ENCODE measurements at places on chromosomes 6 and 20.

- no peak for DNase-seq
Observed at GRCh38 chr20:4041748-4042411, 26.5 kb upstream of the RNF24 start.

DNA sequence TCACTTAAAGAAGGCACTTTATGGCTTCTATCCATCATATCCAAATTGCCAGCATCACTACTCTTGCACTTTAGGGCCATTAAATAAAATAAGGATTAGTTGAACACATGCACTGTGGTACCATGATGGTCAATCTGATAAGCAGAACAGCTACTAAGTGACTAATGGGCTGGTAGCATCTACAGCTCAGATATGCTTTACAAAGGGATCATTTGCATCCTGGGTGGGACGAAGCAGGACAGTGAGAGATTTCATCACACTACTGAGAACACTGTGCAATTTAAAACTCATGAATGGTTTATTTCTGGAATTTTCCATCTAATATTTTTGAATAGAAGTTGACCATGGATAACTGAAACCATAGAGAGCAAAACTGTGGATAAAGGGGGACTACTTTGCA lies 25.1 kb upstream of the ZSCAN9 start:
- no peak for DNase-seq

- no peak for DNase-seq
Observed at GRCh38 chr6:73050706-73051105, 174.6 kb downstream of the KHDC1L start.

DNA sequence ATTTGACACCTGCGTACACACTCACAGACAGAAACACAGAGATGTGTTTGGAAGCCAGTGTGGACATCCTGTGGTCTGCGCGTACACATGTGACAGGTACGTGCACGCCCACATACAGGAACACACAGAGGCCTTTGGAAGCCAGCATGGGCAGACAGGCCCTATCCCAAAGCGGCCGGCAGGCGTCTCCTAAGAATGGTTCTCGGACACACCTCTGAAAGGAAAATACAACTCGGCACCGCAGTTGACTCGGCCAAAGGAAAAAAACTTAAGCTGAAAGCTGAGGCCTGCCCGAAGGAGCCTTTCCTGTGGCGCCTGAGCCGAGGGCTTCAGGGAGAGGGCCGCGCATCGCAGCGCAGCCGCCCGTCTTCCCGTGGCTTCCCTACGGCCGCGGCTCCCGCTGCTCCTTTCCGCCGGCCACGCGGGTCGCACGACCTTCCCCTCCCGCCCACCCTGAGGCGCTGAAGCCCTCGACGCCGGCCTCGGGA lies 1.4 kb upstream of the CEP43 start:
- peak; percentile 11 for DNase-seq

- DNase-seq = no peak
Observed at GRCh38 chr6:28892525-28892924, 31.3 kb downstream of the TRIM27 start.

DNA sequence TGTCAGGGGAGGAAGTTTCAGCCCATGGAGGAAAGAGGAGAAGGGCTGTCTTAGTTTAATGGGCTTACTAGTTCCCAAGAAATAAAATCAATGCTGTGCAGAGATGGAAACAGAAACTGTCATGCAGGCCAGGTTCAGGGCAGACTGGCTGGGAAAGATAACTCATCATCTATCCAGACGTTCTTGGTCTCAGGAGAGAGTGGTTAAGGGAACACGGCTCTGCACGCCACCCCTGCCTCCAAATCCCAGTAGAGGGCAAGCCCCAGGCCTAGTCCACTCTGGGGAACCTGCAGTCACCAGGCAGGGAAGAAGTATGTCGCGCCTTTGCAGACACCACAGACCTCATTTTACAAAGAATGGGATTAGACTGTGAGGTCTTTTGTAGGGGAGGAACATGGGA lies 12.5 kb downstream of the ALDH8A1 start:
- no peak for DNase-seq

DNA sequence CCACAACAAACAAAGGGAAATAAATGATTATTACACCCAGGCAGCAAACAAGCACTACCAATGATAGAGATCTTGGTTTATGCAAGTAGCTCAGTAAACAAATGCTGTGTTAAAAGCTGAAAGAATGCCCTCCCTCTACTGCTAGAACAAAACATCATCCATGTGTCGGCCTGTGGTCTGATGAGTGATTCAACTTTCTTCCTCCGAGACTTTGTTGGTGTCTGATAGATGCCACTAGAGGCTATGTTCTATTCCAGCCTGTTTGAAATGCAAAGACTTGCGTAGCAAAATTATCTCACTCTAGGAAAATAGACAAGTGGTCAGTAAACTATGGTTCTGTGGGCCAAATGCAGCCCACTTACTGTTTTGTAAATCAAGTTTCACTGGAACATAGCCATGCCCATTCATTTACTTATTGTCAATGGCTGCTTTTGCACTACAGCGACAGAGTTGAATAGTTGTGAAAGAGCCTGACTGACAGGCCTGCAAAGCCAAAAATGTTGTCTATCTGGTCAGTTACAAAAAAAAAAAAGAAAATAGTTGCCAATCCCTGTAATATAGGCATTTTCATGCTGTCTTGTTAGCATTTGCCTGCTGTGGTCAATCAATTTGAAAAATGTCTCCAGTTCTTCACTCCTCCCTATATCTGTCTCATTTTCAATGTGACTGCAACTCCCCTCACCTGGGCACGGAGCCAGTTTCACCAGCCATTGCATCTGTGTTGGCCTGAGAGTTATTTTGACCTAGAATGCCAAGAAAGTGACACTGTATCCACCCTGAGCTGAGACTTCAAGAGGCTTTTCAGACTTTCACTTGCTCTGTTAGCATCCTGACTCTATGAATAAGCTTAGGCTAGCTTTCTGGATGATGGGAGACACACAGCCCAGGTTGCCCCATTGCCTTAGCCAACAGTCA lies 544.6 kb upstream of the BTBD3 start:
- no peak for DNase-seq

DNA sequence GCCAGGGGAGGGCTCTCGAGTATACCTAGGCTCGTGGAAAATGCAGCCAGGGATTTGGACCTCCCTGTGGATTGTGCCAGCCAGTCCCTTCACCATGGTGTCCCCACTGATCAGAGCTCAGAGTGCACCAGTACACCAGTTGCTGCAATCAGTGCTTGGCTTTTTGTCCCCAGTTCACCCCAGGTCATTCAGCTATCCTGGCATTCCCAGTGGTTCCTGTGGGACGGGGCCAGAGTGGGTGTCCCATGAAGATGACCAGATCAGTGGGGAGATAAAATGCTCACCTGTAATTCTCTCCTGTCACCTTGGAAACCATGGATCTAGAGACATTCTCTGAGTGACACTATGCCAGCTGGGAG lies 23.8 kb downstream of the MAS1 start:
- no peak for DNase-seq

GRCh38 chr6:35240838-35241801 lies 18.4 kb upstream of the ZNF76 start:
- DNase-seq = peak; percentile 62

DNA sequence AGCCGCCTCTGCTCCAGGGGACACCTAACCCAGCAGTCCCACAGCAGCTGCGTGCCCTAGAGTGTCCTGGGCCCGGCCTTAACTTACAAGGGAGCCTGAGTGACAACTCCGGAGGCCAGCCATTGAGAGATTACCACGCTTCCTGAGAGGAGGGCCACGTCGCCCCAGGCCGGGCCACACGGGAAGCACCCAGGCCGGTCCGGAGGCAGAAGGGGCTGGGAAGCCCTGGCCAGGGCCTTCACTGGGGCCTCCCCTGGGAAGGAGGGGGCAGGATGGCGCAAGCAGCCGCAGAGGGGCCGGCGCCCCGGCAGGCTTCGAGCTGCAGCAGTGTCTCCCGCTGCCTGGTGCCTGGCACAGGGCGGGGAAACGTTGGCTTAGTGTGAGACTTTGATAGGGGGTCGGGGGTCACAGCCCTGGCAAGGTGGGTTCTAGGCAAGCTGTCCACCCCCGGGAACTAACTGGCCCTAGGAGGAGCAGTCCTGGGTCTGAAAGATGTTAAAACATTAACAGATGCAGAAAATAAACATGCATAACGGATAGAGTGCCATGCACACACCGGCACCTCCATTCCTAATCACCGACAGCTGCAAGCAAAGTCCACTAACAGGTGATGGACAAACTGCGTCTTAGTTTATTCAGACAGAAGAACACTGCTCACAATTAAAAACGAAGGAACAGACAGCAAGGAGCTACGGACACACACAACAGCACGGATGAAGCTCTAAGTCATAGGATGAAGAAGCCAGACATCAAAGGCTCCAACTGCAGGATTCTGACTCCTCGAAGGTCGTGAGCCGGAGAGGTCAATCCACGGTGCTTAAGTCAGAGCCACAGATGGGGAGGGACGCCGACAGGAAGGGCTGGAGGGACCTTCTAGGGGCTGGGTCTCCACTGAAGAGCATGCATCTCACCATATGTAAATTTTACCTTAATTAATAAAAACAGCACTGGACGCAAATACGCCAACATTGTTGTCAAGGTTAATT lies 17.4 kb downstream of the CHRNA4 start:
- DNase-seq = no peak

GRCh38 chr6:84193114-84193708 lies 34.2 kb downstream of the CEP162 start:
- DNase-seq = no peak

- no peak for DNase-seq
Observed at GRCh38 chr6:147184379-147184778, 19.8 kb upstream of the STXBP5 start.

- DNase-seq = no peak
Observed at GRCh38 chr20:51712501-51713212, 55.5 kb downstream of the ATP9A start.

DNA sequence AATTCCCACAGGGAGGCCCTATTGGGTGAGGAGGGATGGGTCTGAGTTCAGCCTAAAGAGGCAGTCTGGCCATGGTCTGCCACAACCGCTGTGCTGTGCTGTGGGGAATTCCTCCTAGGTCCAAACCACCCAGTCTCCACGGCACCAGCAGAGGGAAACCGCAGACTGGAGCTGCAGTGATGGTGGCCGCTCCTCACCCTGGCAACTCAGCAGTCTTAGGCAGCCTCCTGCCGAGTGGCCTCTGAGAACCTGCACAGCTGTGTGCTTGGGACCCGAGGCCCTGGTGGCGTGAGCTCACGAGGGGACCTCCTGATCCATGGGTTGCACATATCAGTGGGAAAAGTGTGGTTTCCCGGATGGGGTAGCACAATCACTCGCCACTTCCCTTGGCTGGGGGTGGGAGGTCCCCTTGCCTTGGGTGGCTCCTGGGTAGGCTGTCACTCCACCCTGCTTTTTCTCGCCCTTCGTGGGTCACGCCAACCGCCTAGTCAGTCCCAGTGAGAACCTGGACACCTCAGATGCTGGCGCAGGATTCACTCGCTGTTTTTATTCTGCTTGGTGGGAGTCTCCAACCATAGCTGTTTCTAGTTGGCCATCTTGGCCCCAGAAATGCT lies 242.2 kb downstream of the CDH26 start:
- no peak for DNase-seq

GRCh38 chr6:96836631-96837080 lies 621 bp downstream of the GPR63 start:
- DNase-seq = no peak

DNA sequence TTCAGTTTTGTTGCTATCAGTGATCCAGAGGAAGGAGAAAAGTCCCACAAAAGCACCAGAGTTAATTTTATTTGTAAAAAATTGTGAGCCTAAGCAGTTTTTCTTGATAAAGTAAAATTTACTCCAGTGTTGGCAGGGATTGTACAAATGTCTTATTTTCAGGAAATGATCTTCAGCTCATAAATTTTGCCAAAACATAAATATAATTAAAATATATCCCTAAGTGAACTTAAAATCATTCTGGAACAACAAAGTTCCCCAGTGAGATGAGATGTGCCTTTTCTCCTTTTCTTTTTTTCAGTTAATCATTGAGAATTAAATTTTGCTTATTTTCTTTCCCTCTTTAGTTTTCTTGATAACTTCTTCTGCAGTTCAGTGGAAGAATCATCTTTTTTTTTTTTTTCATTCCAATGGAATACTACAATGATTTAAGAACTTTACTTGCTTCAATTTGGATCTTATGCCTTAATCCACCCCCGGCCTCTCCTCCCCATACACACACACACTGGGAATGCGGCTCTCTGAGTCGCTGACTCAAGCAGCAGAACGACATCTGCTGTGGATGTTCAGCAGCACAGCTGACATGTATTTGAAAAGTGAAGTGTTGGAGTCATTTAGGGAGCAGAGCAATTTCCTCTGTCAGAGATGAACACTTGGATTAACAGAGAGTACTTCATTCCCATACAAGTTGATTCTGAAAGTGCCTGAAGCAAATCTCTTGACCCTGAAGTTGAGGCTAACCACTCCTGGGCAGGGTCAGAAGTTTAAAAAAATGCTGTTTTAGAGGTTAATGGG lies 27.7 kb upstream of the LAMA4 start:
- DNase-seq = no peak

DNA sequence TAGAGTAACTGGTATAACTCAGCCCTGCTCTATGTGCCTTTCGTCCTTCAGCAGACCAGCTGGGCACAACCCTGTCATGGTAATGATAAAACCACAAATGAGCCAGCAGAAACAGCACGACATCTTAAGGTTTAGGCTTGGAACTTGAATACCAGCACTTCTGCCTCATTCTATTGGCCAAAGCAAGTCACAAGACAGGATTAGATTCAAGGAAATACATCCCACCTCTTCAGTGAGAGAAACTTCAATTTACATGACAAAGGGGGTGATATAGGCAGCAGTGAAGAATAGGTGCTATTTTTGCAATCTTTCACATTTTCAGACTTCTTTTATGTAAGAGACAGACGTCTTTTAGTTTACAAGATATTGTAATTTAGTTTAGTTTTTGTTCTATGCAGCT lies 69.8 kb upstream of the SLC35F1 start:
- no peak for DNase-seq

GRCh38 chr6:145498425-145498824 lies 236.9 kb downstream of the EPM2A start:
- DNase-seq = no peak

DNA sequence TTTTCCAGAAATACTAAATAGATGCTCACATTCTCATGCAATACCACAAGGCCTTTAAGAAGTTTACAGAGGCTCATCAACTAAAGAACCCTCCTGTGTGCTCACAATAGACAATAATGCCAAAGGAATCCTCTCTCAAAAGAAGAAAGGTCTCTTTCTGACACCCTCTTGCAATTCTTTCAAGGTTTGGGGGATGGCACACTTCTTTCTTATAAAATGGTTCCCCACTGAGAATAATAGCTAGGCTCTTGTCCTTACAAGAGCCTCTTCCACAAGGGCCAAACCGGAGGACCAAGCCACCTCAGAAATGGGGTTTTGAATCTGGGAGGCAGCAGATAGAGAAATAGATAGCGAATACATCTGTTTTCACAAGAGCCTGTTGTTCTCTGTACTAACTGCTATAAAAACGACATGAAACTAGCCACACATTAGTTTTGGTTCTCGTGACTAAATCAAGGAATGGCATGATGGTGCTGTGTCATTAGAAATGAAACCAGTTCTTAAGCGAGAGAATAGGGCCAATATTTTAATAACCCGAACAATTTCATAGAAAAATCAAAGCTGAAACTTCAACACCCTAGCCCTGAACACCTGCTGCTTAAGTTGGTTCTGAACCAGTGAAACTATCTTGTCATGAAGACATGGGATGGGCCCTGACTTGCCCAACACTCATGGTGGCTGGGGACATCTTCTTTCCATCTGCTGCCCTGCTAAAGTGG lies 81.1 kb downstream of the PRDM1 start:
- DNase-seq = no peak

GRCh38 chr20:19990850-19991249 lies 26.3 kb upstream of the NAA20 start:
- no peak for DNase-seq

- no peak for DNase-seq
Observed at GRCh38 chr6:42315991-42316970, 98.6 kb upstream of the MRPS10 start.

GRCh38 chr6:467111-467510 lies 75.6 kb downstream of the IRF4 start:
- no peak for DNase-seq

GRCh38 chr20:49380337-49380780 lies 102.1 kb downstream of the KCNB1 start:
- DNase-seq = no peak

All from naive thymus-derived CD4-positive, alpha-beta T cell (primary cell).